ENCODE measurements at places on chromosomes 4 and X.

DNA sequence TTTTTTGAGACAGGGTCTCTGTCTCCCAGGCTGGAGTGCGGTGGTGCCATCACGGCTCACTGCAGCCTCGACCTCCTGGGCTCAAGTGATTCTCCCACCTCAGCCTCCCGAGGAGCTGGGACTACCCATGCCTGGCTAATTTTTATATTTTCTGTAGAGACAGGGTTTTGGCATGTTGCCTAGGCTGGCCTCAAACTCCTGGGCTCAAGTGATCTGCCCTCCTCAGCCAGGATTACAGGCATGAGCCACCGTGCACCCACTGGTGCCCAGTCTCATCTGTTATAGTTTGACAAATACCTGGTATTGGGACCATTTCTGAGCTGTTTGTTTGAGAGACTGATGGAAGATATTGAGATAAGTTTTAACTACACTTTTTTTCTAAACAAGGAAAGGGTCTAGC is 57.5 kb upstream of the SMIM10 start:
- no peak for DNase-seq

- DNase-seq: no peak
Measured at GRCh38 chr4:142815834-142816233, 30.3 kb downstream of the INPP4B start.

GRCh38 chrX:118251271-118251670 is 94.6 kb upstream of the WDR44 start:
- DNase-seq: no peak

DNA sequence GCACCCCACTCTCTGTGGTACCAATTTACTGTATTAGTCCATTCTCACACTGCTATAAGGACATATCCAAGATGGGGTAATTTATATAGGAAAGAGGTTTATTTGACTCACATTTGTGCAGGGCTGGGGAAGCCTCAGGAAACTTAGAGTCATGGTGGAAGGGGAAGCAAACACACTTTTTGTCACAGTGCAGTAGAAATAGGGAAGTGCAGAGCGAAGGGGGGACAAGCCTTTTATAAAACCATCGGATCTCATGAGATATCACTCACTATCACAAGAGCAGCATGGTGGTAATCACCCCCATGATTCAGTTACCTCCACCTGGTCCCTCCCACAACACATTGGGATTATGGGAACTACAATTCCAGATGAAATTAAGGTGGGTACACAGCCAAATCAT is 766.9 kb upstream of the PCDH10 start:
- DNase-seq: no peak

DNA sequence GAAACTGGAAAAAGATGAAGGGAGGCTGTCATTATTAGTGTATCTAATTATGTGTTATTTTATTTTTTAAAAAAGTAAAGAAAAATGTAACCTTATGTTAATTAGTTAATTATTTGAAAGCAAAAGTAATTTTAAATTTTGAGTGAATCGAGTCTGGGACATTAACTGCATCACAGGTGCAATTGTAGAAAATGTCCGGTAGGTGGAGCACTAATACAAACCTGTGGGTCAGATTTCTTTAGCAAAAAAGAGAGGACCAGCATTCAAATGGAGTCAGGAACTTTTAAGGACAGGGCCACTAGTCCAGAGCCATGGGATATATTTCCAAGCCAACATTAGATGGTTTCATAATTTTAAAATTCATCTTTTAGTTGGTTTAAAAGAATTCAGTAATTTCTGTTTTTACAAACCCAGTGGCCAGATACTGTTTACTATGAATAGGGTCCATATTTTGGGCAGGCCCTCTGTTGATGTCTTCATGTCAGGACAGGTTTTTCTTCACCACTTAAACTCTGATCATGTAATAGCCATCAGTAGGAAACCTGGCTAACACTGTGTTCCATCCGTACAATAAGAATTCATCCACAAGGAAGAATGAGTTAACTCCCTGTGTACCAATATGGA is 27.2 kb downstream of the BST1 start:
- no peak for DNase-seq

GRCh38 chrX:106178826-106179225 is 10.7 kb downstream of the PWWP3B start:
- no peak for DNase-seq

DNA sequence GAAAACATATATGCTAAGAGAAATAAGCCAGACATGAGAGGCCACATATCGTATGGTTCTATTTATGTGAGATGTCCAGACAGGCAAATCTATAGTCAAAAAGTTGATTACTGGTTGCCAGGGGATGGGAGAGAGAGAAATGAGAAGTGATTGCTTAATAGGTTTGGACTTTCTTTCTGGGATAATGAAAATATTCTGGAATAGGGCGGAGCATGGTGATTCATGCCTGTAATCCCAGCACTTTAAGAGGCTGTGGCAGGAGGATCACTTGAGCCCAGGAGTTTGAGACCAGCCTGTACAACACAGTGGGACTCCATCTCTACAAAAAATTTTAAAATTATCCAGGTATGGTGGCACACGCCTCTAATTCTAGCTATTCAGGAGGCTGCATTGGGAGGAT is 22.4 kb downstream of the RBM47 start:
- DNase-seq: no peak

DNA sequence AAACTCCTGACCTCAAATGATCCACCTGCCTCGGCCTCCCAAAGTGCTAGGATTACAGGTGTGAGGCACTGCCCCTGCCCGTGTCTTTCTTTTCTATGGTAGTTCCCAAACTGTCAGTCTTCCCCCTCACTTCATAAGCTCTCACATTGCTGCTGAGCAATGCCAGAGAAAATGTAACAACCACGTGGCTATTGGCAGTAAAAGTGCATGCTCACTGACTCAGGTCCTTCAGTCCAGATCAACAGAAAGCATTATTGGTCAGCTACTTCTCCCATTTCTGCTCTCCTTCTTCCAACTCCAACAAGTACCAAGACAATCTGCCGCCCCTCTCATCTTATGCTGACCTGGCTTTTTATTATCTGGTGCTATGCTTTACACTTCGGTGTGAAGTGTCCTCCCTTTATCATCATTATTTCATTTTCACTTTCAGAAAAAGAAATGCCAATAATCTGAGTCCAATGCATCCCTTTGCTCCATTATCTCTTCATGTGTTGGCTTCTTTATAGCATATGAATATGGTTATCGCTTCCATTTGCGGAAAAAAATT is 133.8 kb upstream of the UGT8 start:
- no peak for DNase-seq

- DNase-seq: no peak
Measured at GRCh38 chrX:153821066-153821465, 9.3 kb downstream of the PDZD4 start.

DNA sequence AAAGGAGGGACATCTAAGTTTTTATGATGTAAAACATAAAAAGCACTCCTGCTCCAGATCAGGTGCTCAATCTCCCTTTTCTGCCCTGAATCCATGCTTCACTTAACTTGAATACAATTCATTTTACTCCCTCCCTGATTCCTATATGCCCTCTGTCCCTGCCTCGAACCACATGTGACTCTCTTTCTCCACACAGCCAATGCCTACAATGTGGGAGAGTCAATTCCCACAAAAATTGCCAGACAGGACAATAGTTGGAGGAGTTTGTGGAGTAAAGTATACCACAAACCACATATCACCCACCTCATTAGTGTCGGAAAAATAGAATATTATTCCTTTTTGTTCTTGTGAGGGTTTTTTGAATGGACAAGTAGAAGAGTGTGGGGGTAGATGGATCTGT is 9.7 kb downstream of the AMMECR1 start:
- no peak for DNase-seq

- DNase-seq: no peak
Measured at GRCh38 chr4:186032259-186032658, 36.7 kb upstream of the TLR3 start.

DNA sequence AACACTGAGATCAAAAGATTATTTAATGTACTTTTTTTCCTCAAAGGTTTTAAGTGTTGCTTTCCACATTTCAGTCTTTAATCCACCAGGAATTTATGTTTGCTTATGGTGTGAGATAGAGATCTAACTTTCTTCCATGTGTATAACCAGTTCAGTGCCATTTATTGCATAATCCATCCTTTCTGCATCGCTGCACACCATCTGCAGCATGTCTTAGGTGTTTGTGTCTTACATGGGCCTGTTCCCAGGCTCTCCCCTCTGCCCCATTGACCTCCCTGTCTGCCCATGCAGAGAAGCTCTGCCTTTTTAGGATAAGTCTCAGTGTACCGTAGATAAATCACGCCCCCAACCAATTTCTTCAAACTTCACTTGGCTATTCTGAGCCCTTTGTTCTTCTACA is 30.3 kb downstream of the NSDHL start:
- no peak for DNase-seq

DNA sequence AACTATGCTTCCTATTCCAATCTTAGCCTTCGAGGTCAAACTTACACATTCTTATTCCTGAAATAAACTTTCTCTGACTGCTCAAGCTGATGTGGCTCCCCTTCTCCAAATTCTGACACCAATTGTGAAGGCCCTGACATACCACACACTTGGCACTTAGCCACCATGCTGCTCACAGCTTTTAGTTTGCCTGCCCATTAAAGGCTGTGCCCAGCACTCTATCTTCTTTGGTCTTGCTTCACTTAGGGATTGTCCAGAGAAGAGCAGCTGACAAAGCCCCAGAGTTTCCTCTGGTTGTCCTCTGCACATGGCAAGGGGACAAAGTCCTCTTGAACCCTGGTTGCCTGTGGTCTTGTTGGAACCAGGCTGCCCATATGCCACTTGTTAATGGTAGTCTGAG is 126.1 kb downstream of the ARHGEF9 start:
- no peak for DNase-seq

DNA sequence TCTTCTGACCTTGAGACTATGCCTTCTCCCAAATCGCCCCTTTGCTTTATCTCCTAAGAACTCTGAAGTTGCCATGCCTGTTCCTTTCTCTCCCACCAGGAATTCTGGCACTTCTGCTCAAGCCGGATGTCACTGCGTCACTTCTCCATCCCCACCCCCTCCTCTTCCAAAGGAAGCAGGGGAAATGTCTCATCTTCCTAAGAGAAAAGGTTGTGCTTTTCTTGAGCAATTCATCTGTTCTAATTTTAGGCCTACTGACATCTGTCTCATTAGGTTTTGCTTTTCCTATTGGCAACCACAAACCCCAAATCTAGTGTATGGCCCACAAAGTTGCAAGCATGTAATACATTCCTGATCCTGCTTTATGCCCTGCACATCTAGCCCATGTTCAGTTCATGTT is 163.1 kb upstream of the PLAC1 start:
- no peak for DNase-seq

DNA sequence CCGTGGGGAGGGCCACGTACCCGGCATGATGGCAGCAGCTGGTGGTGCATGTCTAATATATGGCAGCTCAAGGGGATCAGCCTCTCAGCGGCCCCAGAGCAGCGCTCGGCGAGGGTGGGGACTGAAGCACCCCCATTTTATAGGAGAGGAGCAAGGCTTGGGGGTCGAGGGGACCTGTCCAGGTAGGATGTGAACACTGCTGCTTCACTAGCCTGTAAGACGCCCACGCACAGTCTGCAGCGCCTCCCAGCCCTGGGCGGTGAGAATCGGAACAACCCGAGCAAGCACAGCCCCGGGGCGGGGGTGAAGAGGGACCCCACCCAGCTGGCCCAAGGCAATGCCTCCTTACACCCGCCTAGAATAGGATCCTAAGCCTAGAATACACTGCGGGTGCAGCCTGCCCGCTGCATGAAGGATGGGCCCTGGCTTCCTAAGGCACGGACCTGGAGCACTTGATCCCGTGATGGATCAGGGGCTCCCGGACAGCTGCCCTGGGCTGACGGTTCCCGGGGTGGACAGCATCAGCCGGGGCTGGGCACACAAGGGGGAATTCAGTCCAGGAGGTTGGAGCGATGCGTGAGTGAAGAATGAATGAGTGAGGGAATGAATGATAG is 17.6 kb downstream of the ADRA2C start:
- DNase-seq: no peak

DNA sequence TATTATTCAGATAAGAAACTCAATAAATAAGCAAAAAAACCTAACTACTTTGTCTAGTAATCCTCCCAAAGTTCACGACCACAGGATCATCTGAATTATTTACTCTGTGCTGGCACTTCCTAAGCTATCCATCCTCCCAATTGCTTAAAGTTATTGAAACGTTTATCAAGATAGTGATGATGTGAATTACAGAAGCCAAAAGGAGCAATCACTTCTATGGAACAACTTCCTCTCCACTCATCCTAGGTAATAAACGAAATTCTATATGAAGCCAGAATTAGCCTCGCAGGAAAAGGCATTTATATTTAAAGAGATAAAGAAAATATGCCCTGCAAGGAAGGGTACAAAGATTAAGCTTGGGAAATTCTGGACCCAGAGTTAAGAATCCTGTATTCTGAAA is 475.4 kb downstream of the NLGN4X start:
- no peak for DNase-seq

- no peak for DNase-seq
Measured at GRCh38 chr4:2290974-2291704, 29.2 kb upstream of the MXD4 start.

DNA sequence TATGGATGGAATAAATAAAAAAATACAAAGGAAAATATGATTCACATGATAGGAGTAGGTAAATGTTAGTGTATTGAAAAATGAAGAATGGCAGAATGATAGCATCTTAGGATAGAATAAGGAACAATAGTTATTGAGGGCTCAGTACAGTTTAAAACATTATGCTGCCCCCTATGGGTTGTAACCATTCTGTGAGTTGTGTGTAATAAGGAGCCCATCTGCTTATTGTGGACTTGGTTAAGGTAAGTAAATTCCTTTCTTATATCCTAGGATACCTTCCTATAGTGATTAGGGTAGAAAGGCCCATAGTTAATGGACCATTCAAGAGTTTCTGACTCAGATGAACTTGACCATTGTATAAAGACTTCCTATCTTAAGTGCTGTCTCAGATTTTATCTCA is 195.8 kb downstream of the PDHA2 start:
- DNase-seq: no peak

All from esophagus squamous epithelium (tissue), 5 donors.